ENCODE measurements at places on chromosomes 13 and 19.

GRCh38 chr19:4754248-4754647 lies 30.6 kb upstream of the DPP9 start:
- peak; percentile 18 for DNase-seq

GRCh38 chr19:5804516-5805461 lies at the start of gene NRTN:
TSS of gene NRTN (plus strand) at chr19:5805067. CDS start at chr19:5824166, 19,099 bp downstream.
- DNase-seq: no peak

DNA sequence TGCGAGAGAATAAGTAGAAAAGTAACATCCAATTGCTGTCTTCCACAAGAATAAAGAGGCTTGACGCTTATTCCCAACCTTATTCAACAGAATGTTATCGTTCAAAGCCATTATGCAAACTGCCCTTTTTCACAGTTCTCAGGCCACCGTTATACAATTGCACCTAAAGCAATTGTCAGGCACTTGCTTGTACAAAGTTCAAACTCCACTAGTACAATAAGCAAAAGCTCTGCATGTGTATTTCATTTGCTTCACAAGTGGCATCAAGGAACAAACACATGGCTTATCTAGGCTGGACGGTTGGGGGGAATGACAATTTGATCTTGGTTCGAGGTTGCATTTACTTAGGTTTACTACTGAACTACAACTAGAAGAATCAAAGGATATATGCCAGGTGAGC lies 815.6 kb downstream of the EFNB2 start:
- no peak for DNase-seq

DNA sequence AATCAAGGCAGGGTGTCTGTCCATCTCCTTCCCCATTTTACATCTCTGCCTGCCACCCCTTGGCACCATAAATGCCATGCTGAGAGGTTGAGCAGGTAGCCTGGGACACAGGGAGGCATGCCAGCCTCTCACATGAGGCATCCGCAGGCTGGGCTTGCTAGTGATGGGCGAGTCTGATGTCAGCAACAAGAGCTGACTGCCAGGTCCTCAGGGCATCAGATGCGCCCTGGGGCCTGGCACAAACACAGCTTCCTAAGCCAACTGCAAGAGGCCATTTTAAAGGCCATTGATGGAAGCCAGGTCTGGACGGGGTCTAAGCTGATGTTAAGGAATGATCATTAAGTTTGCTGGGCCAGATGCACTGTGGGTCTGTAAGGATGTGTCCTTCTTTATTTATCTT lies 34.6 kb downstream of the MYH14 start:
- DNase-seq: no peak

DNA sequence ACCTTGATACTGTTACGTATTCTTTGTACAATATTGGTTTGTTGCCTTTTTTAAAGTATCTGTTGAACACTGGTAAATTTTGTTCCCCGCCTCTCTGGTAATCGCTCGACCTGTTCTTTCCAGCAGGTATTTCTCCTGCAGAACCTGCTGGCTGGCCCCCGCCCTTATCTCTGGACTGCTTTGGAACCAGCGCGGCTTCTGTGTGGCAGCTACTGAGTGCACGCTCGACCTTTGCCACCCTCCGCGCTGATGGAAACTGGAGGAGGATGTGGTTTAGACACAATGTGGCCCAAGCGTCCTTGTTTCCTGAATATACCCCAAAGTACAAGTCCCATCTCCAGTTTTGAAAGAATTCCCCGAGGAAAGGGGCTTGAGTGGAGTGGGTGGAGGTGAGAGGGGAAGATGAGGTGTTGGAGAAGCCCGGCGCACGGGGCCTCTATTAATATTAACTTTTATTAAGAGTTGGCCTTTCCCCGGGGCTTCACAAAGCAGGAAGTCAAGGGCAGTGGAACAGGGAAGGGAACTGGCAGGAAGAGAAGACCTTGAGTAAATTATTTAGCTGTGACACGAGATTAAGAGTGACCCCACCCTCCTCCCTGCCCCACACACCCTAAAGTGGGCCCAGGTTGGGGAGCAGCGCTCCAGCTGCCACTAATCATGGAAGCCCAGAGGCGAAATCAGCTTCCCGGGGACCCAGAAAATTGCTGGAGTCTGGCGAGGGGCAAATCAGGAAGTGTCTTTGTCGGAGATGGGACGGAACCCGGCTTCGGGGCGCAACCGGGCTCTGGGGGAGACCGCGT lies 16.0 kb downstream of the CDX2 start:
- no peak for DNase-seq

GRCh38 chr13:87124785-87125074 lies 546.4 kb upstream of the SLITRK5 start:
- DNase-seq: no peak

DNA sequence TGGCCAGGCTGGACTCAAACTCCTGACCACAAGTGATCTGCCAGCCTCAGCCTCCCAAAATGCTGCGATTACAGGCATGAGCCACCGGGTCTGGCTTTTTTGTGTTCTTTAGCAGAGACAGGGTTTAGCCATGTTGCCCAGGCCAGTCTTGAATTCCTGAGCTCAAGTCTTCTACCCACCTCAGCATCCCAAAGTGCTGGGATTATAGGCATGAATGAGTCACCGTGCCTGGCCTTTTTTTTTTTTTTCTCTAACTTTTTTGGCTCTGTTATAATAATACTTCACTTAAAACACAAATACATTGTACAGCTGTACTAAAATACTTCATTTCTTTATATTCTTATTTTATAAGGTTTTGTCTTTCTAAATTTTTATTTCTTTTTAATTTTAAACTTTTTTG lies 599.5 kb upstream of the PCDH9 start:
- no peak for DNase-seq

GRCh38 chr13:110118106-110118505 lies 188.9 kb downstream of the COL4A1 start:
- no peak for DNase-seq

GRCh38 chr13:45209229-45209628 lies 8.4 kb upstream of the KCTD4 start:
- DNase-seq: peak; percentile 83

- peak; percentile 41 for DNase-seq
Observed at GRCh38 chr19:39046037-39046821, 13.9 kb upstream of the FBXO27 start.

GRCh38 chr13:33381906-33382305 lies 96.4 kb upstream of the STARD13 start:
- peak; percentile 13 for DNase-seq

GRCh38 chr19:50712833-50713232 lies 6.8 kb downstream of the SHANK1 start:
- no peak for DNase-seq
